ENCODE measurements at places on chromosomes 1 and 21. TPM values are rescaled to one million over a fixed set of nuclear protein-coding genes. Genes with fewer than 3 reads are reported as not detected.

CFHR5 gene
- not detected for total RNA-seq

PHTF1 gene
- total RNA-seq = 34.4 TPM

THEM5 gene
- total RNA-seq = not detected

MATN1 gene
- not detected for total RNA-seq

FAM177B gene
- not detected for total RNA-seq

PERM1 gene
- total RNA-seq = 1.5 TPM

CDCA8 gene
- total RNA-seq = 3.7 TPM

SYNC gene
- total RNA-seq = 44.2 TPM

AIM2 gene
- total RNA-seq = not detected

ARPC5 gene
- 324 TPM for total RNA-seq

DNM3 gene
- total RNA-seq = 0.76 TPM

PCBP3 gene
- 2.5 TPM for total RNA-seq

PROX1 gene
- 0.07 TPM for total RNA-seq

UBXN10 gene
- not detected for total RNA-seq

CREG1 gene
- 158 TPM for total RNA-seq

MARK1 gene
- total RNA-seq = 1.2 TPM

CD46 gene
- total RNA-seq = 136 TPM

HES5 gene
- not detected for total RNA-seq

VASH2 gene
- 0.26 TPM for total RNA-seq

LCE2B gene
- not detected for total RNA-seq

PRKCZ gene
- 1.3 TPM for total RNA-seq

SPRR2F gene
- total RNA-seq = not detected

RGSL1 gene
- total RNA-seq = not detected

PLA2G2A gene
- not detected for total RNA-seq

AKR7A2 gene
- total RNA-seq = 70.8 TPM

C8A gene
- not detected for total RNA-seq

MYCL gene
- total RNA-seq = 0.33 TPM
